GM18507 (cell line): ENCODE measurements at places on chromosomes 6 and 20.

DNA sequence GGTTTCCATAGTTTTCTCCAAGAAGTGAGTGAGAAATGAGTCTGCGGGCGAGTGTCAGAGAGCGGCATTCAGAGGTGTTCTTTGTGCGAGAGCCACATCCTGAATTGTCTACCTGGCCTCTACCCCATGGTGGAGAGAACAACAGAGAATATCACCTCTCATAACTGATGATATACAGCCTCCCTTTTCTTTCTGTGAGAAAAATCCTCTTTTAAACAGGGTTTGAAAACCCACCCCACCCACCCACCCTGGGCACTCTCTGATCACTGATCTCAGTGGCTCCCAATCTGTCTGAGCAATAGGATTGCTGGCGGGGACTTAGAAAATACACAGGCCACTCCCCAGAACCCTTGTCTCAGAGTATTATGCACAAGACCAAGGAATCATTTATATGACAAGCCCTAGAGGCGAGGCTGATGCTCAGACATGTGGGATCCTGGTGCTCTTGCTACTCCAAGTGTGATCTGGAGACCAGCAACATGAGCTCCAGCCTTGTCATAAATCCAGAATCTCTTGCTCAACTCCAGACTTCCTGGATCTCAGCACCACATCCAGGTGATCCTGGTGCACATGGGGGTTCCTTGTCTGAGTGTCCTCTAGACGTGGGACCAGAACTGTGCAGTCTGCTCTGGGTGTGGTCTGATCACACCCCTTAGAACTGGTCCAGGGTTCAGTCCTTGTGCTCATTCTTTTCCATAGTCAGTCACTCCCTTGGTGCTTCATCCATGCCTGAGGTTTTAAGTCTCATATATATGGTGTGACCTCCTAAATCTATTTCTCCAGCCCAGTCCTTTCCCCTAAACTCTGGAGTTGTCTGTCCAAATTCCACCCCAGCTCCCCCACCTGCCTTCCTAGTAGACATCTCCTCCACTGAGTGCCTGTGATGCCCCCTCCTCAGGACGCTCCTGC, 5.3 kb downstream of the HLA-B start:
- no peak for DNase-seq

- DNase-seq = no peak
Measured at GRCh38 chr6:33313105-33313708, 671 bp downstream of the TAPBP start.

DNA sequence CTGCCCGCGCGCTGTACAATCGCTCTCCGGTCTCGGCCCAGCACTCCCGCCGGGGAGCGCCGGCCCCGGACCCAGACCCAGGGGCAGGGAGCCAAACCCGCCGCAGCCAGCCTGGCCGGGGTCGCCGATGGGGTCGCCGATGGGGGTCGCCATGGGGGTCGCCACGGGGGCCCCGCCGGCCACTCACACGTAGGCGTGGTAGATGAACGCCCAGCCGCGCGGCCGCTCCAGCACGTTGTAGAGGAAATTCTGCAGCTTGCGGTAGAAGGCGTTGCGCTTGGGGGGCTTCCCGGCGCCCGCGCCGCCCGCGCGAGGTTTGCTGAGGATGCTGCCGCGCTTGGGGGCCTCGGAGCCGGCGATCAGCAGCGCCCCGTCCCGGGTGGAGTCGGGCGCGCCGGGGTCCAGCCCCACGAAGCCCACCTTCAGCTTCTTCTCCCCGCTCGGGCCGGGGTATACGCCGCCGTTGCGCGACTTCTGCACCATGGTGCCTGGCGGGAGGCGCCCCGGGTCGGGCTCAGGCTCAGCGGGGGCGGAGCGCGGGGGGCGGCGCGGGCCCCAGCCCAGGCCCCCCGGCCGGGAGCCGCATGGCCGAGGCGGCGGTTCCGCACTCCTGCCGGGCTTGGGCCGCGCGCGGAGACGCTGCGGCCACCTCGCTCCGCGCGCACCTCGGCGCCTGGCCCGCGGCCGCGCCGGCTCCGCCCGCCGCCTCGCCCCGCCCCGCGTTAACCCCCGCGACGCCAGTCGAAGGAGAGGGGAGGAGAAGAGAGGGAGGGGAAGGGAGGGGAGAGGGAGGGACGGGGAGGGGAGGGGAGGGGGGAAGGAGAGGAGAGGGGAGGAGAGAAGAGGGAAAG, at the start of gene KCNQ2:
Gene KCNQ2 (minus strand): TSS at position 675 of the 851 bp plus-strand sequence. CDS start 192 bp downstream, at position 483.
- no peak for DNase-seq

- DNase-seq = no peak
Measured at GRCh38 chr6:137717074-137718073, 149.7 kb upstream of the TNFAIP3 start.

- DNase-seq = no peak
Measured at GRCh38 chr6:145756170-145756662, 20.9 kb upstream of the EPM2A start.

DNA sequence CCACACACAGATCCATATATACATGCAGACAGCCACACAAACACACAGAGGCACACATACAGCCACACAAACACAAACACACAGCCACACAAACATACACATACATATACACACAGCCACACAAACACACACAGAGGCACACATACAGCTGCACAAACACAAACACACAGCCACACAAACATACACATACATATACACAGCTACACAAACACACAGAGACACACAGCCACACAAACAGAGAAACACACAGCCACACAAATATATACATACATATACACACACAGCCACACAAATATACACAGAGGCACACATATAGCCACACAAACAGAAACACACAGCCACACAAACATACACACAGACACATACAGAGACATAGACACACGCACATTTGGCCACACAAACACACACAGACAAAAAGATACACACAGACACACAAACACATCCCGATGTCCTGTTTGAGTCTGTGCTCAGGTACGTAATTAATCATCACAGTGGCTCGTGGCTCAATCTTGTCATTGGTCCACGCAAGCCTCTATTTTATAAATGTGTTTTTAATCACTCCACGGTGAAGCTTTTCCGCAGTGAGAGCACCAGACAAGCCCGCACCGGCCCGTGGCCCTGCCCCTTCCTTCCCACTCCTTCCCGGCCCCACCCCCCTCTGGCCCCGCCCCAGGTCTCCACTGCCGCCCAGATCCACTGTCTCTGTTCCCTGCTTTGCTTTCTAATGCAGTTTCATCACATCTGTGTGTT, 135.3 kb downstream of the CDH4 start:
- no peak for DNase-seq

DNA sequence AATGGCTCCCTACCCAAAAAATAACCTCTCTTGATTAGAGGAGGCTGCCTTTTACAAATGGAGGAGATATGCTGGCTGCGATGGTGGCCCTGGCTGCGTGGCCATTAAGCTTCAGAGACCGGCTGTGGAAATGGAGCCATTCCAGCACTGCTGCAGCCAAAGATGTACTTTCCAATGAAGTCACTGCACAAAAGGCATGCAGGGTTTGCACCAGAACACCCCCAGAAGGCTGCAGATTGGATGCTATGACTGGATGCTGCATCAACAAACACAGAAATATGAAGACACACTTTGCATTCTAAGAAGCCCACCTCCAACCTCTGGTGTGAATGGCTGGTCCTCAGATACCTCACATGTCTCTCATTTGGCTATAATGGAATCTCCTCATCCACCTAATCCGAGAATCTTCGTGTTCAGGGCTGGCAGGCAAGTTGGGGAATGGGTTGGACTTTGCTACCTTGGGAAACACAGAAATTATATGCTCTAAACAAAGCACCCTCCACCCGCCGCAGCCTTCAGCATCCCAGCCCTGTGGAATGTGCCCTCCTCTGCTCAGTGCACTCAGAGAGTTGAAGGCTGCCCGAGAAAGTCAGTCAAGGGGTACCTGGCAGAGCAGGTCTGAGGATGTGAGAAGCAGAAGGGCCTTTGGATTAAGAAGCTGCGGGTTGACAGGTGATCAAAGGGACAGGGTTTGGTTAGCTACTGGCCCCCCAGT, 35.3 kb downstream of the APCDD1L start:
- no peak for DNase-seq

DNA sequence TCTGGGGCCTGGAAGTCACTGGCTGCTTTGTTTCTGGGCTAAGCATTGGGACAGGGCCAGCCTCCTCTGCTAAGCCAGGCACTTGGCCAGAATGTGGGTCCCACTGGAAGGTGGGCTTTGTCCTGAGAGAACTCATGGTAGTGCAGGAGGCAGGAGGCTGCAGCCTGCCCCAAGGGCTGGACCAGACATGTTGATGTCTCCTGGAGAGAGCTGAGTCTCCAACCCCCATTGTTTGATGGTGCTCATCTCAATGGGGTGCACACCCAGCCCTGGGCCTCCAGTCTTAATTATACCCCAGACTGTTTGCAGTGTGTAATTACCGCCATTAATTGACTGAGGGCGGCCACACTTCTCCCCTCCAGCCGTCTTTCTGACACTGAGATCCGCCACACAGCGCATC, 220.5 kb upstream of the PMEPA1 start:
- no peak for DNase-seq

GRCh38 chr6:39804466-39805065, 12.4 kb downstream of the DAAM2 start:
- DNase-seq = no peak

GRCh38 chr6:142851601-142852000, 93.4 kb downstream of the HIVEP2 start:
- no peak for DNase-seq

DNA sequence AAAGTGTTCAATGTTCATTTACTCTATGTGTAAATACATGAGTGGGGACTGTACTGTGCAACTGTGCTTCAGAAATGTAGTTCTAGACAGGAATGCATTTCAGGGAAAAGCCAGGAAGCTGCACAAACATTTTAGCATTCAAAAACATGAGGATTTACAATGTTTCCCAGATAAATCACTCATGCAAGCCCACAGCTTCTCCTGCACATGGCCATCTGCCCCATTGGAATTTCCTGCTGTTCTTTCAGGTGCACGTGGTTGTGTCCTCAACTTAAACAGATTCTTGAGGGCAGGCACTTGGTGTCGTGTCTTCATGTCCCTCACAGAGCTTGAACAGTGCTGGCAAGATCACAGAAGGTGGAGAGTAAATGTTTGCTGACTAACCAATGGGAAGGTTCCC, 101.5 kb downstream of the UNC5CL start:
- no peak for DNase-seq

- DNase-seq = no peak
Measured at GRCh38 chr6:155147958-155148663, 115.7 kb upstream of the CLDN20 start.

GRCh38 chr6:131914234-131914633, 36.9 kb downstream of the CCN2 start:
- DNase-seq = no peak

GRCh38 chr6:148711833-148712654, 34.8 kb upstream of the UST start:
- DNase-seq = no peak

GRCh38 chr6:14775528-14775927, 470.3 kb upstream of the JARID2 start:
- no peak for DNase-seq

GRCh38 chr6:163254341-163254835, 160.1 kb upstream of the QKI start:
- DNase-seq = no peak

GRCh38 chr20:53839423-53840176, 230.8 kb downstream of the BCAS1 start:
- DNase-seq = no peak

DNA sequence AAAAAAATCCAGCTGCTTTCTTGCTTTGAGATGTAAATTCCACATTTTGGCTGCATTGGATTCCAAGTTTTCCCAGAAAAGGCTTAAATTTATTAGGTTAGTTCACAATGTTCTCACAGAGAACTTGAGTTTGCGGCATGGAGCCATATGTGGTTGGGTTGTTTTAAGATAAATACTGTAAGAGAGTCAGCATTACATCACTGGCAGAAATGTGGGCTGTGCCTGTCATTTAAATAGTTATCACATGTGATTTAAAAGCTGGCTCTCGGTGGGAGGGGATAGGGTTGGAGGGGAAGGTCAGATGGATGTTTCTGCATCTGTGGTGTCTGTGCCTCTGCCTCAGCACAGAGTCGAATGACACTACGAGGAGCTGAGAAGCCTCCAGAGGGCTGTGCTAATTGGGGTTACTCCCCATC, 73.8 kb upstream of the SCP2D1 start:
- DNase-seq = no peak

- DNase-seq = no peak
Measured at GRCh38 chr6:97097068-97098047, 172.8 kb downstream of the KLHL32 start.

DNA sequence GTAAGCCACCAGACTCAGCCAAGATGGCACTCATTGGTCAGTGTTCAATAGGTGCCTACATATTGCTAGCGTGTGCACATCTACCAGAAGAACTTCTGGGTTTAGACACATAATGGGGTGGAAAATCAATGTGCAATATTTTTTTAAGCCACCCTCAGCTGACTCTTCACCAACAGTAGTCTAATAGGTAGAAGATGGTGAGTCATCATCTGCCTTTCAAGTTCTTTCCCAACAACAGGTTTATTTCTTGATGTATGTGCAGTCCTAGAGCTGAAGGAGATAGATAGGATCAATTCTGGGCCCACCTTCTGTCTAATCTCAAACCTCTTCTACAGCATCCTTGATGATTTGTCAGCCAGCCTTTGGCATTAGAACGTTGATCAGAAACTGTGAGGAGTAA, 41.3 kb downstream of the IRAK1BP1 start:
- no peak for DNase-seq

GRCh38 chr20:54257071-54257816, 49.4 kb downstream of the PFDN4 start:
- no peak for DNase-seq

DNA sequence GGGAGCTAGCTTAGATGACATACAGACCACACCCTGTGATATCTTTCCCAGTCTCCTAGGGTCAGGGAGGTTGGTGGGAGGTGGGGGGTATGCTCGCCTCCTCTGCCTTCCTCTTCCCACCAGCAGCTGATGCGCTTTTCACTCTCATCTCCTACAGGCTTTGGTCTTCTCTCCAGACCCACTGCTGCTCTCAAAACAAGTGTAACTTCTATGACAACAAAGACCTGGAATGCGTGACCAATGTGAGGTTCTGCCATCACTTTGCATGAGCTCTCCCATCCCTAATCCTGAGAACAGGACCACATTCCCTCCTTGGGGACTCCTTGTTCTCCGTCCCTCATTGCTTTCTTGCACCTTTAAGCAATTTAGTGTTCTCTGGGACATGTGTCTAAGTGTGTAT, 2.7 kb downstream of the CTSA start:
- DNase-seq = no peak

GRCh38 chr20:47266847-47267515, 89.5 kb downstream of the ZMYND8 start:
- no peak for DNase-seq

DNA sequence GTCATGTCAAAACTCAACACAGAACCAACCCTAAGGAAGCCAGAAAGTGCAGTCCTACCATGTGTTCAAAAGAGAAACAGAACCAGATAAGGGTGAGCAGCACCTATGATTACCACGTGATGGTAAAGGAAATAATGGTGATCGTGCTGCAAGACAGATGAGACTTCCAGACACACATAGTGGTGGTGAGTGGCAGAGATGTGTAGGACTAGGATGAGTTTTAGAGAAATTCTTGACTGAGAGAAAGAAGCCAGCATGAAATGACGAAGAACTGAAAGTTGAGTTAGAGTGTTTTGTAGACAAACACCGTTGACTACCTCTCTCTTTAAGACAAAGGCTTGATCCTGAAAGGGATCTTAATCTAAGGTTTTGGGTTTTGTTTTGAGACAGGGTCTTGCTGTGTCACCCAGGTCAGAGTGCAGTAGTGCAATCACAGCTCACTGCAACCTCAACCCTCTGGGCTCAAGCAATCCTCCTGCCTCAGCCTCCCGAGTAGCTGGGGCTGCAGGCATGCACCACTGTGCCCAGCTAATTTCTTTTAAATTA, 10.6 kb upstream of the BTBD9 start:
- DNase-seq = no peak

- no peak for DNase-seq
Measured at GRCh38 chr6:30885481-30885998, 1.2 kb downstream of the DDR1 start.
